ENCODE measurements at places on chromosomes 6 and 20.

DNA sequence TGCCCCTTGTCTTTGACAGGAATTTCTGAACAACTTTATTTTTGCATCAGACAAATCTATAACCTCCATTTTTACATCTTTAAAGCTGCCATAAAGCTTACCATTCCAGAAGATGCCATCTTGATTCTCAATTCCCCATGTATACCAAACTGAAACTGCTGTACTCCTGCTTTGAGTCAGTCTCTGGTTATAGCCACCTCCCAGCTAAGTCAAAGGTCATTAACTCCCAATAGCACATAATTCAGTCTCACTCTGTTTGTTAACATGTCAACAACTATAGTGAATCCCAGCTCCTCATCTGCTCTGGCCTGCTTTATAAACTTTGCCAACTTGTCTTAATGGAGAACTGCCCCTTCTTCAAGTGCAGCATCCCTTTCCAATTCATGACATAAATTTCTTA lies 343.6 kb downstream of the FRK start:
- DNase-seq: no peak

DNA sequence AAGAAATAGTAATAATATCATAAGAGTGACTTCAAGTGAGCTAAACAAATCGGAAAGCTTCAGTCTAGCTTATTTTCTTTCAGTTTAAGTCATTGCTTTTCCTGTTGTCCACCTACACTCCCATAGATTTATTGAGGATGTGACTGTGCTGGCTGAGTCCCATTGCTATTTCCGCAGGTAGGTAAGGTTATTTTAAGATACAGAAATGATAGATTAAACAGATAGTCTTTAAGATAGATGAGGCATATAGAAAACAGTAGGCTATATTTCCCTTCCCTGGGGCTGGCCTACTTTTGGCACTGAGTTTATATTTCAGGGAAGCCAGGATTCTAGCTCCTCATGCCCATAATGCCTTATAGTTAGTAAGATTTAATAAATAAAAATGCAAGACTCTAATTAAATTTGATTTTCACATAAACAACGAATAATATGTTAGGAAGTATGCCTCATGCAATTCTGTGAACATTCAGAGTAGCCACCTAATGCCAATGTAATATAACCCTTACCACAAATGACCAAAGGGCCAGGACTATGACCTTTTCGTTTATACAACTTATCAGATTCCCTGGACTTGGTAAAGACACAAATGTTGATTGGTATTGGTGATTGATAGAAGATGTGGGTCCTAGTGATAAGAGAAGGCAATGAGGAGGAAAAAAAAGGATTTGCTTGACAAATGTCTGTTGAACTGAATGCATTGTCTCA lies 1079.3 kb downstream of the EPHA7 start:
- DNase-seq: no peak

DNA sequence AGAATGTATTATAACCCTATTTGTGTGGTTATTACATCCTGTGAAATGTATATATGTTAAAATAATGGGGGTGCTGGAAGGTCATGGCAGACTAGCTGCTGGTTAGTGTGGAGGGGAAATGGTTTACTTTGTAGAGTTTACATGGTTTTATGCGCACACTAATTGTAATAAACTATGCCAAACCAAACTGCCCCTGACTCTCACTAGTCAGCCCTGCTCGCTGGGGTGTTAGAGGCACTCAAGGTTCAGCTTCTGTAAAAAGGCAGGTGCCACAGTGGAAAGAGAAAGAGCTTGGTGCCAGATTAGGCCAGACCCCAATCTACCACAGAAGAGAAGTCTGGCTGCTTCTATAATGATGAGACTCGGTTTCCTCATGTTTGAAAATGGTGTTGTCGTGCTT lies 52.7 kb downstream of the GOPC start:
- DNase-seq: no peak

- no peak for DNase-seq
These were observed 63.0 kb downstream of the HIVEP1 start for GRCh38 chr6:12075067-12075563.

GRCh38 chr20:3794701-3795420 lies 1.2 kb upstream of the CDC25B start:
- no peak for DNase-seq

DNA sequence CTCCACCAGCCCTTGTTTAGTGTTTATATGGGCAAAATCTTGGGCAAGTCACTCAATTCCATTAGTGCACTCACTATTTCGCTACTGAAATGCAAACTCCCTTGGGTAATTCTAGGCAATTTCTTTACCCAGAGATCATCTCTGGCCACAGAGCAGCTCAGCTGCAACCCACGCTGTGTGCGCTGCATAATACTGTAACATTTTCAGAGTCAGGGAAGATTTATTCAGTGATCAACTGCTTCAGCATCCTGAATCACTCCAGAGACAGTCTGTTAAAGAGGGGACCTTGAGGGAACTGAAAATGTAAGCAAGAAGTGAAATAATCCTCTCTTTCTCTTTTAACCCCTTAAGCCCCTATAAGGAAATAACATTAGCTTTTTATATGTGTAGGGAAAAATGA lies 189.6 kb upstream of the FBXL4 start:
- DNase-seq: no peak

Data from stimulated activated CD4-positive, alpha-beta T cell treated with anti-CD3 and anti-CD28 coated beads, TNF-alpha, amount 100 ng/mL, for 4 hours (primary cell).